Airway epithelial cell (primary cell): ENCODE measurements at places on chromosomes 5 and 9. TPM values are rescaled to one million over a fixed set of nuclear protein-coding genes. Genes with fewer than 3 reads are reported as not detected.

Gene LCN2
- total RNA-seq = 24.7 and 33.4 TPM in 2 replicates

Gene CKMT2
- total RNA-seq = not detected in 2 replicates

Gene TSSK1B
- 0.14 and 0.37 TPM in 2 replicates for total RNA-seq

Gene TMC1
- 0.14 TPM in 1 of 2 replicates, not detected in the other for total RNA-seq

Gene PRDM9
- total RNA-seq = not detected in 2 replicates

Gene OBP2B
- not detected in 2 replicates for total RNA-seq

Gene SOX30
- total RNA-seq = not detected in 2 replicates

Gene OTP
- total RNA-seq = not detected in 2 replicates

Gene CCDC180
- 0.49 and 0.51 TPM in 2 replicates for total RNA-seq

Gene PCDHB8
- total RNA-seq = 0.07 TPM in 1 of 2 replicates, not detected in the other

Gene FREM1
- total RNA-seq = 0.05 and 0.42 TPM in 2 replicates

Gene FBN2
- total RNA-seq = 28.7 and 40.0 TPM in 2 replicates

Gene SAXO1
- total RNA-seq = 0.49 TPM in 1 of 2 replicates, not detected in the other

Gene CXCL14
- total RNA-seq = 7.1 and 8.5 TPM in 2 replicates

Gene MUSK
- not detected in 2 replicates for total RNA-seq

Gene MSMP
- not detected in 2 replicates for total RNA-seq

Gene LRRC70
- 0.07 and 2.0 TPM in 2 replicates for total RNA-seq

Gene GNAQ
- 18.6 and 19.9 TPM in 2 replicates for total RNA-seq

Gene ADAMTS2
- total RNA-seq = 0.98 and 1.4 TPM in 2 replicates

Gene ATOX1
- 139 and 206 TPM in 2 replicates for total RNA-seq

Gene NAIP
- 1.2 and 2.0 TPM in 2 replicates for total RNA-seq

Gene TAS2R1
- total RNA-seq = not detected in 2 replicates

Gene FCHO2
- total RNA-seq = 6.3 and 10.2 TPM in 2 replicates

Gene MZB1
- total RNA-seq = not detected in 2 replicates

Gene SHISAL2B
- total RNA-seq = not detected in 2 replicates

Gene CEL
- total RNA-seq = 1.5 TPM in 2 replicates

Gene GHR
- total RNA-seq = 0.42 TPM in 2 replicates

Gene ADAMTS16
- not detected in 2 replicates for total RNA-seq

Gene GRIA1
- not detected in 2 replicates for total RNA-seq

Gene PSD2
- total RNA-seq = not detected in 2 replicates

Gene TGFBI
- 499 and 586 TPM in 2 replicates for total RNA-seq

Gene NTRK2
- total RNA-seq = under 0.01 TPM in 1 of 2 replicates, not detected in the other

Gene IFNK
- total RNA-seq = not detected in 2 replicates

Gene KIF4B
- total RNA-seq = not detected in 2 replicates

Gene SV2C
- total RNA-seq = 0.14 TPM in 1 of 2 replicates, not detected in the other

Gene MORN5
- not detected in 2 replicates for total RNA-seq

Gene ZNF658
- 3.1 and 5.1 TPM in 2 replicates for total RNA-seq

Gene GLRA1
- not detected in 2 replicates for total RNA-seq

Gene PCDHGA11
- 3.3 and 5.2 TPM in 2 replicates for total RNA-seq
